ENCODE measurements at places on chromosomes 13 and 19. TPM values are rescaled to one million over a fixed set of nuclear protein-coding genes. Genes with fewer than 3 reads are reported as not detected.

BABAM1 gene
- total RNA-seq = 72.2 TPM

GGN gene
- not detected for total RNA-seq

- peaks cover 22% of the 10 kb centered on the region for H3K27me3 ChIP-seq
- no peak overlapping the region for H3K4me3 ChIP-seq
- no peak for DNase-seq
- H3K4me1 ChIP-seq = peaks cover 21% of the 10 kb centered on the region
Observed at GRCh38 chr19:49014123-49014869, 2.6 kb downstream of the LHB start.

- no peak overlapping the region for H3K4me3 ChIP-seq
- no peak overlapping the region for H3K27ac ChIP-seq
- H3K27me3 ChIP-seq = no peaks in the 10 kb centered on the region
- DNase-seq = no peak
- peaks cover 2% of the 10 kb centered on the region for H3K36me3 ChIP-seq
- no peaks in the 10 kb centered on the region for H3K4me1 ChIP-seq
Observed at GRCh38 chr19:8261881-8262280, 46.3 kb downstream of the CD320 start.

- H3K36me3 ChIP-seq = no peaks in the 10 kb centered on the region
- no peaks in the 10 kb centered on the region for H3K27me3 ChIP-seq
- H3K4me3 ChIP-seq = no peak overlapping the region
- H3K4me1 ChIP-seq = no peaks in the 10 kb centered on the region
- no peak overlapping the region for H3K27ac ChIP-seq
- DNase-seq = no peak
Observed at GRCh38 chr13:32962342-32962741, 53.9 kb upstream of the KL start.

DNA sequence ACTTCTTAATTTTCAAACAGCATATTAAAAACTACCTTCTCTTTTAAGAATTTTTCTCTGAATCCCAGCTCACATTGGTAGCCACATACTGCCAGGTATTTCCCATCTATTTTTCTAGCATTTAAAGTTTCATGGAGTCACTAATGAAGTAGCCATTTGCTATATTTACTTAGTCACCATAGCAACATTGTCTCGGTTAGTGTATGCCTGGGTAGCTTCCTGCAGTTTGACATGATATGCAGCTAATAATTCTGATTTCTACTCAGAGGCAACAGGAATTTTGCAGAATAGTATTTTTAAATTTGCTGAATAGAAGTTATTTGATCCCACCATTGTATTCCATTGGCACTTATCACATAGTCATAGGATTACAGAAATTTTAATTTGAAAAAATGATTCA, 30.9 kb upstream of the KCTD4 start:
- H3K27ac ChIP-seq = no peak overlapping the region
- no peak for DNase-seq
- no peak overlapping the region for H3K4me3 ChIP-seq
- no peaks in the 10 kb centered on the region for H3K36me3 ChIP-seq

DNA sequence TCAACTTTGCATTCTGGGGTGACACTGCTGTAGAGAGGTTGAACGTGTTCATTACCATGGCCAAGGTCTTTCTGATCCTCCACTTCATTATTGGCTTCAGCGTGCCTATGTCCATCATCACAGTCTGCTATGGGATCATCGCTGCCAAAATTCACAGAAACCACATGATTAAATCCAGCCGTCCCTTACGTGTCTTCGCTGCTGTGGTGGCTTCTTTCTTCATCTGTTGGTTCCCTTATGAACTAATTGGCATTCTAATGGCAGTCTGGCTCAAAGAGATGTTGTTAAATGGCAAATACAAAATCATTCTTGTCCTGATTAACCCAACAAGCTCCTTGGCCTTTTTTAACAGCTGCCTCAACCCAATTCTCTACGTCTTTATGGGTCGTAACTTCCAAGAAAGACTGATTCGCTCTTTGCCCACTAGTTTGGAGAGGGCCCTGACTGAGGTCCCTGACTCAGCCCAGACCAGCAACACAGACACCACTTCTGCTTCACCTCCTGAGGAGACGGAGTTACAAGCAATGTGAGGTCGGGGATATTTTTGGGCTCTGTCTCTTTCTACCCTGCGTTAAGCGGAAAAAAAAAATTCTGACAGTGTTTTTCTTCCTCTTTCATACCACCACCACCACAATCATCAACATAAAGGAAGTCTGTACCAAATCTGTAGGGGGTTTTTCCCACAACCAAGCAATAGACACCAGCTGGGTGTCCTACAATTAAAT, 29.5 kb downstream of the FPR3 start:
- H3K4me1 ChIP-seq = no peaks in the 10 kb centered on the region
- H3K27me3 ChIP-seq = no peaks in the 10 kb centered on the region

GRCh38 chr19:50977626-50978025, 6.1 kb downstream of the KLK7 start:
- H3K36me3 ChIP-seq = no peaks in the 10 kb centered on the region
- no peak for DNase-seq
- H3K27ac ChIP-seq = no peak overlapping the region
- H3K27me3 ChIP-seq = no peaks in the 10 kb centered on the region
- H3K4me3 ChIP-seq = no peak overlapping the region
